ENCODE measurements at places on chromosomes 11 and 22.

DNA sequence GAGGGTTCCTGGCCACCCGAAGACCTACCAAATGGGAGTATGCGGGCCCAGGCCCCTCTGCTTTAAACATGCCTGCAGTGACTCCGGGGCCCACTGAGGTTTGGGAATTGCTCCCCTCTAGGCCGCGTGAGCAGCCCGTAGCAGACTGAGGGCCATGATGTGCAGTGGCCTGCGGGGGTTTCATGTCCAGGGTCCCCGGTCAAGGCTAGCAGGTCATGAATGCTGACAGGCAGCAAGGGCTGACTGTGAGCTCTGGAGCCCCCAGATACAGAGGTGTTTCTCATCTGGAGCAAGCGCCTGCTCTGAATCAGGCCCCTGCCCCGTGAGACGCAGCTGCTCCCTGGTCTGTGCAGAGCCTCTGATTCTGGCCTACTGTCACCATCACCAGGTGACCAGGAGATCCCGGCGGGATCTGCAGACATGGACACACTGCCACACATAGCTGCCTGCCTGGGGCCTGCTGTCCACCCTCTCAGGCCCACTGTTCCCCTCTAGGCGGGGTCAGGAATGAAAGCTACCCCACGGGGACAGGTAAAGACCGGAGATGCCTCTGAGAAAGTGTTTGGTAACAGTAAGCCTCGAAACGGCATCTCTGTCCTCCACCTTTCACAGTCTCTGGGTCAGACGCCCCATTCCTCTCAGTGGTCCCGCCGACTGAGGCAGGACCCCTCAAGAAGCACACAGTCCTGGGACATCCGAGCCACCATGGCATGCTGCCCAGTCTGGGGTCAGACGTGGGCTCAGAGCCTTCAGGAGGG is 73.3 kb downstream of the PARVB start:
- no peak for DNase-seq

GRCh38 chr22:22703203-22703570 is 58.8 kb downstream of the GGTLC2 start:
- DNase-seq = no peak

- no peak for DNase-seq
Observed at GRCh38 chr22:43126501-43127165, 16.1 kb downstream of the BIK start.

DNA sequence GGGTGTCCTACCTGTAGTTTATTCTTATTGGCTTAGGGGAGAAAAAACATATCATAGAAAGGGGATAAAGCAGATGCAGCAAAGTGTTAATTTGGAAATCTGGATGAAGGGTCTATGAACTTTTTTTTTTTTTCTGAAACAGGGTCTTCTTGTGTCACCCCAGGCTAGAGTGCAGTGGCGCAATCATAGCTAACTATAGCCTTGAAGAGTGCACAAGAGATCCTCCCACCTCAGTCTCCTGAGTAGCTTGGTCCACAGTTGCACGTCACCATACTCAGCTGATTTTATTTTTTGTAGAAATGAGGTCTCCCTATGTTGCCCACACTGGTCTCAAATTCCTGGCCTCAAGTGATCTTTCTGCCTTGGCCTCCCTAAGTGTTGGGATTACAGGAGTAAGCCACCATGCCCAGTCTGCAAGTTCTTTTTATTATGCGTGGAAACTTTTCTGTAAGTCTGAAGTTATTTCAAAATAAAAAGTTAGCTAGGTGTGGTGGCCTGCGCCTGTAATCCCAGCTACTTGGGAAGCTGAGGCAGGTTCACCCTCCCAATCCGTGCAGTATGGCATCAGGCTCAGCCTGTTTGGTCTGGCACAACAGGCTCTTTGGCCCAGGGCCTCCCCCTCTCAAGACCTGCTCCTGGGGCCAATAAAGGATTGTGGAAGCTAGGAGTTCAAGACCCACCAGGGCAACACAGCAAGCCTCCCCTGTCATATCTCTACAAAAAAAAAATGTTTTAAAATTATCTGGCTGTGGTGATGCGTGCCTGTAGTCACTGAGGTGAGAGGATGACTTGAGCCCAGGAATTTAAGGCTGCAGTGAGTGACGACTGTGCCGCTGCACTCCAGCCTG is 111.9 kb downstream of the MED15 start:
- no peak for DNase-seq

GRCh38 chr22:27108425-27109114 is 451.2 kb downstream of the MIAT start:
- DNase-seq = no peak

DNA sequence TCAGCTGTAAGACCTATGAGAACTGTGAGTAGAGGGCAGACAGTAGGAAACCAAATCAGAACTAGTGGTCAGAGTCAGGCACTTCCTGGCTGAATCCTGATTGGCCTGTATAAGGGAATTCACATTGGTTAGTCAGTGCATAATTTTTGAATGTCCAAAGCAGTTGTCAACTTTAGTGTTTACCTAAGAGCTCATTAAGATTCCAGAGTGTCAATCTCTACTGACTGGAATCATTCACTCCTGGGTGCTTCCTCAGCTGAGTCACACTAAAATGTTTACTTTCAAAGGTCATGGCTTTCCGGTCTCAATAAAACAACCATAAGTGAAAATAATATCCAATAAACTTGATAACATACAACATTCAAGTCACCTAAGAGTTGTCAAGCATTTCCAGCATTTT is 306.1 kb downstream of the C11orf87 start:
- no peak for DNase-seq

DNA sequence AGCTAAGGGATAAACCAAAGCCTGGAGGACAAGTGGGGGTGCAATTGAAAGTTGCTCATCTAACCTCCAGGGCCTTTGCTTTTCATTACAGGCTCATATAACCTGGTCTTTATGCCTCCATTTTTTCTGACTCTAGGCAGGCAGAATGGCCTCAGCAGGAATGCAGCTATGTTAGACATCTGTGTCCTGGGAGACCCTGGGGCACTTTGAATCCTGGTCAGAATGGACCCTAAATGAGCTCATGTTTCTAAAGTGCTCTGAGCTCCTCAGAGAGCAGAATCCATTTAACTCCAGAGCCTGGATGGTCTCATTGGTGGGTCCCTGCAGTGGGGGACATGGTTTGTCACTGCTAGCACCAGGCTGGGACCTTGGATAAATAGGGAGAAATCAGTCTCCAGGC is 177.3 kb downstream of the KIRREL3 start:
- DNase-seq = no peak

DNA sequence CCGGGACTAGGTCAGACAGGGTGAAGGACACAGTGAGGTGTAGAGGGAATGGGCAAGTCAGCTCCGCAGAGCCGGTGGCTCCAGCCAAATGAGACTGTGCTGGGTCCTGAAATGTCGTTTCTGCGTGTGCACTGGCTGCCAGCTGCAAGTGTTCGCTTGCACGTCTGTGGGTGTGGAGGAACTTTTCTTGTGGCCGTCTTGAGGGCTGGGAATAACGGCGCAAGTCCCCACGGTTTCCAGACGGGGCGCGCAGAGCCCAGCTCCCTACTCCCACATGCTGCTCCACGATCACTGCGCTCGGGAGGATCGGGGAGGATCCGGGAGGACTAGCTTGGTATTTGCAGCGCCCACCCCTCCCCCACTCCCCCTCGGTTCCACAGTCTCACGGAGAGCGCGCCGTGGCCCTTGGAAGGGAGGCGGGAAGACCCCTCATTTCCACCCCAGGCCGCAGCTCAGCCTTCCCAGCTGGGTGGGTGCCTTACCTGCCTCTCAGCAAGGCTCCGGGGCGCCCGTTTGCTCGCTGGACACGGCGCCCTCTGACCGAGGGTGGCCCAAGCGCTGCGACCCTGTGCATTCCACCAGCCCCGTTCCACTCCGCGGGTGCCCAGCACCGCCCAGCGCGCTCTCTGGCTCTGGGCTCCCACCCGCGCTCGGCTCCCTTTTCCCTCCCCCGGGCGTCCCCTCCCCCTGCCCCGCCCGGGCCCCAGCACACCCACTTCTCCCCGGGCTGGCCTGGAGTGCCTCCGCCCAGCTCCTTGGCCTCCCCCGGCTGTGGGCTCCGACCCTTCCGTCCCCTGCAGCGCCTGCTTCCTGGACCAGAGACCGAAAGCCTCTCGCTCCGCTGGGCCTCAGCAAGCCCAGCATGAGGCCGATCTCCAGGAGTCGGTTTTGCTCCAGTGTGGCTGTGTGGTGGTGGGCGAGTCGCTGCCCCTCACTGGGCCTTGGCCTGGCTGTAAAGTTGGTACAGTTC is at the start of gene KCNE3:
Gene KCNE3 (minus strand): TSS at position 634 of the 970 bp plus-strand sequence. CDS start 9,986 bp downstream, outside the sequence.
- DNase-seq = no peak

- DNase-seq = no peak
Observed at GRCh38 chr11:45091563-45092403, 54.7 kb upstream of the PRDM11 start.

- DNase-seq = no peak
Observed at GRCh38 chr11:36156161-36156816, 132.9 kb downstream of the COMMD9 start.

- no peak for DNase-seq
Observed at GRCh38 chr11:61754534-61755482, 2.4 kb downstream of the MYRF start.

GRCh38 chr22:45238076-45238956 is 2.4 kb downstream of the KIAA0930 start:
- DNase-seq = no peak

- DNase-seq = no peak
Observed at GRCh38 chr11:76782531-76783293, 444 bp upstream of the TSKU start.

GRCh38 chr11:118264569-118265465 is 720 bp upstream of the MPZL2 start:
- DNase-seq = no peak

DNA sequence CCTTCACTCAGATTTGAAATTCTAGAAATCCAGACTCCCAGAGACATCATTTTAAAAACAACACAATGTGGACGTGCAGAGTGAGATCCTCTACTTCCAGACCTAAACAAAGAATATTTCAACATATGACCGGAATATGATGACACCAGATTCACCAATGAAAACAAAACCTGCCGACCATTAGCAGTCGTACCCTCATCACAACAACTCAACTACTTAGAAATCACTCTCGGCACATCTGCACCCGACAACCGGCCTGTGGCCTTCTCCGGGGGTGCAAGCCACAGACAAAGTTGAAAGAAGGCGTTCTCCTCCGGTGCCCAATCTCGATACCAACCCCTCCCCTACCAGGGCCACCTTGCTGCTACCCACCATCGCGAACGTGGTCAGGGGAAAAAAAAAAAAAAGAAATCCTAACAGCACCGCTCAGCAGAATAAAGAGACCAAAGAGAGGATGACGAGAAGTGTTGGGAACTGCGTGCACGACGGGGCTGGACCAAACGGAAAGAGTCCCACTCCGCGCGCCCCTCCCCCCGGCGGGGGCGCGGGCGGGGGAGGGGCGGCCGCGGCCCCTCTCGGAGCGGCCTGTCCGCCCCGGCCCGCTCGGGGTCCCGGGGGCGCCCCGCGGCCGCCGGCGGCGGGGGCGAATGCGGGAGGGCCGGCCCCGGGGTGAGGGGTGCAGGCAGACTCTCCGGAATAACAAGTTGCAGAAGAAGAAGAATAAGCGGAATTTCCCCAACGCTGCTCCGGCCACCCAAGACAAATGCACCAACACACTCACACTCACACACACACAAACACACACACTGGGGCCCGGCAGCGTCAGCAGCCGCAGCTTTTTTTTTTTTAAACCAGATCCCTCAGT is 1.7 kb downstream of the PHF21A start:
- no peak for DNase-seq

GRCh38 chr22:17102297-17102667 is 17.5 kb downstream of the IL17RA start:
- no peak for DNase-seq

DNA sequence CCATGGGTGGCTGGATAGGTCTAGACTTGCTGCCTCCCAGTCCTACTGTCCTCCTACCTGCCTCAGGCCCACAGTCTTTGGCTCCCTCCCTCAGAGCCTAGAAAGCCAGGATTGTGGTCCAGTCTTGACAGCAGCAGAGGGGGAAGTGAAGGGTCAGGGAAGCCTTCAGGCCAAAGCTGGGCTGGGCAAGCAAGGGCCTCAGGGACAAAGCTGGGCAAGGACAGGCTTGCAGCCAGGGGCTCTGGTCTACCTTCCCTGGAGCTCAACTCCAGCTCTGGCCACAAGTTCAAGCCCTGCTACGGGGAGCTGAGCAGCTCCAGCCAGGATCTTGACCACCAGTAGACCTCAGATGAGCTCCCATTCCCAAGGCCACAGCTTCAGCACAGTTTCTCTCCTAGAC is 14.9 kb downstream of the LMO1 start:
- no peak for DNase-seq

- DNase-seq = no peak
Observed at GRCh38 chr22:49785046-49785521, 42.6 kb downstream of the BRD1 start.

DNA sequence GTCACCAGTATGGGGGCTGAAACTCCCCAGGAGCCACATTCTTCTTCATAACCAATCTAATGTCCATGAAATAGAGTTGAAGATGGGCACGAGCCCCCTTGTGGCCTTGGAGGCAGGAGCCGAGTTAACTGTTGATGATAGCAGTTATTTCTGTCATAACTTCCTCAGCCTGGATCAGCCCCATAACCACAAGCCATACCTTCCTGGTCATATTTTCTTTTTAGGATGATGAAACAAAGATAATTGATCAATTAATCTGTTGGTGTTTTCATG is 65.0 kb upstream of the TTC12 start:
- DNase-seq = no peak

DNA sequence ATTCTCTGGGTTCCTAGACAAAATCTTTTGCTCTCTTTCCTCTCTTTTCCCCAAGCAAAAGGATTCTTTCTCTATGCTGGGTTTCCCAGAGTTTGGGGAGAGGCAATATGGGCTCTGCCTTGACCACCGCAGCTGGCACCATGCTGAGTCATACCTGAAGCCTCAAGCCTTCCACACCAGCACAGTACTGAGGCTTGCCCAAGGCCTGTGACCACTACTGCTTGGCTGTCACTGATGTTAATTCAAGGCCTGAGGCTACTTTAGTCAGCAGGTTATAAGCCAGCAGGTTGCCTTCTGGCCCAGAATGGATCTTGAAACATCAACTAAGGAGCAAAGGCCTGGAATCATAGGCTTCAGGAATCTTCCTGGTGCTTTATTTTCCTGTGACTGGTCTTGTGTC is 185.3 kb downstream of the DYNC2H1 start:
- DNase-seq = no peak

- DNase-seq = no peak
Observed at GRCh38 chr11:73149105-73149504, 7.0 kb upstream of the FCHSD2 start.

Measured in cortex of kidney (tissue), 1 donor.